Astrocyte of the hippocampus (primary cell): ENCODE measurements at places on chromosomes 12 and 14.

DNA sequence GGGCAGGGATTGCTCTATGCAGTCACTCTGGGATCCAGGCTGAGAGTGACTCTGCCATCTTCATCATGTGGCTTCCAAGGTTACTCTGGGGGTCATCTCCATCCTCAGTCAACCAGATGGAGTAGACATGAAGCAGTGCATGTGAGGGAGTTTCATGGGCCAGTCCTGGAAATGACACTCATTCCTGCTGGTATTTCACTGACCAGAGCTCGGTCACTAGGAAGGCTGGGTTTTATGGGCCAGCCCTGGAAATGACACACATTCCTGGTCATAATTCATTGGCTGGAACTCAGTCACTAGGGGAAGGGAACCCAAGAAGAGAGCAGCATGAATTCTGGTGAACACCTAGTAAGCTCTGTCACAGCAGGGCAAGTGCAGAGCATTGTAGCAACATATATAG, 144.7 kb downstream of the SMOC1 start:
- no peak for DNase-seq

GRCh38 chr12:9364224-9365176, 156.3 kb upstream of the PZP start:
- peak; percentile 83 for DNase-seq

DNA sequence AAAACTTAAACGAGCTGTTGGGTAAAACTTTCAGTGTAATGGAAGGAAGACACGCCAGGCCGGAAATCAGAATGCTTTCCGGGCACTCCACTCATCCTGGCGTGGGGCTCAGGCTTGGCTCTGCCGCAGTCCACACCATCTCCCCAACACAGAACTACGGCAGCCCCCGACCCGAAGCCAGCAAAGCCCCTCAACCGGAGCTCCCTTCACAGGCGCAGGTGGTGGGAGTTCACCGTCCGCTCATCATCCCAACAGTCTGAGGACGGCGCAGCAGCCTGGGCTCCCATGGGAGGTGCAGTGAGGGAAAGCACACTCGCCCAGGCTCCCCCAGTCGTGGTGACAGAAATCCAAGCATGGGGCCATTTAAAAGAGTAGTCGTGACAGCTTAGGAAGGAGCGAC, 11.0 kb upstream of the MMP17 start:
- DNase-seq = no peak

DNA sequence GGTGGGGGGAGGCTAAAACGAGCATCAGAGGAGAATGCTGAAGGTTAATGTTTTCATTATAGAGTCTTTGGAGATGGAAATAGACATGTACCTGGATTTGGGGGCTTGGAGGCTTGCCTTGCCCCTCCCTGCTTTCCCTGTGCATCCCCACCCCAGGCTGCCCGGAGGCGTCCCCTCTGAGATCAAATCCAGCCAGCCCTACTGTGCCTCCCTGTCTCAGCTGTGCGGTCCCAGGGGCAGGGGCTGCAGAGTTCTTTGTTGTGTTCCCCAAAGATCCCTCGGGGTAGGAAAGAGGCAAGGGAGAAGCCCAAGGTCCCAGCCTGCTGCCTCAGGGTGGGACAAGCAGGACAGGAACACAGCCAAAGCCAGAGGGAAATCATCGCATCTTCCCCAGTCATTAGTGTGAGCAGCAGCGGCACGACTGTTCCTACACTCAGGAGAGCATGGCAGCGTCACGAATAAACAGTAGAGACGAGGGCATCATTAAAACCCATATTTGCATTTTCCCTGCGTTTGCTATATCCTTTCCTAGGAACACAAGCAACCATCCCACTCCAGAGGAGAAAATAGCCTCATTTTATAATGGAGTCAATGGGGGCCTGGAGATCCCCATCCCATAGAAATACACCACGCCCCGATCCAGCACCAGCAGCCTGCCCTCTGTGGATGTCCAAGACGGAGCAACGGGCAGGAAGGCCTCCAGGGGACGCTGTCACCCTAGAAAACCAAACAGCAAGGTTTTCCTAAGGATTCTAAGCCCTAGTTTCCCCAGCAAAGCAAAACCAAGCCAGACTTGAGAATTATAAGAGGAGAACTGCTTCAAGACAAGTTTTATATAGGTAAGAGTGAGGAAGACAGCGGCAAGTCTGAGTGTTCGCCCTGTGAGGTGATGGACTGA, 32.4 kb downstream of the ANO2 start:
- no peak for DNase-seq

DNA sequence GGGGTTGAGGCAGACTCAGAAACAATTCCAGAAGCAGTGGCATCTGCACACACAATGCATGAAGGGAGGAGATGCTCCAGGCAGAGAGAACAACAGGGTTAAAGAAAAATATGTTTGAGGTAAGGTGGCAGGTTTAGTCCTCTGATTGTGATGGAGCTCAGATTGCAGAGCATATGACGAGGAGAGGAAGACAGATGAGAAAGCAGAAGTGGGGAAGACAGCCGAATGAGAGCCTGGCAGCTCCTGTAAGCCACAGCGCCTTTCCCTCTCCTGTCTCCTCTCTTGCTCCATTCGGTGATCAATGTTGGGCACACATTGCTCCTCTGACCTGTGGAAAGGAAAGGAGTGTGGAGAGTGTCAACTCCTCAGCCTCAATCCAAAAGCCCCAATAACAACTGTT, 372.2 kb downstream of the GXYLT1 start:
- DNase-seq = no peak
